ENCODE measurements at places on chromosomes 6 and 20.
A peak's percentile ranks its signal among the peaks of the same experiment; 100 is the strongest.

- DNase-seq = no peak
Measured at GRCh38 chr6:106149472-106150069, 63.4 kb downstream of the PRDM1 start.

- no peak for DNase-seq
Measured at GRCh38 chr6:104940238-104940892, 16.5 kb upstream of the LIN28B start.

- DNase-seq = no peak
Measured at GRCh38 chr6:131736003-131736596, 25.3 kb upstream of the CTAGE9 start.

DNA sequence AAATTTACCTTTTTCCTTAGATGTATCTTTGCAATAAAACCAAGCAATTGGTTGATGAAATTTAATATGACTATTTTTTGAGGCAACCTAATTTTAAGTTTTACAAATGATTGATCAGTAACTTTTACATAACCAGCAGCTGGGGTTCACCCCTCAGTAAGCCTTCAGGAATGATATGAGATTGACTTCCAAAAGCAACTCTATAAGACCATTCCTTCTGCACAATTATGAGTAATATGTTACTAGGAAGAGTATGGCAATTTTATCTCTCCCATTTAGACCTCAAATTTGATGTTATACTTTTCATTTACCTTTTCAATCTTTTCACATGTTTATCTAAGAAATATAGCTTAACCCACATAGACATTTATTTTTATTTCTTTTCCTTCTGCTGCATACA lies 1546.3 kb downstream of the HACE1 start:
- DNase-seq = no peak

DNA sequence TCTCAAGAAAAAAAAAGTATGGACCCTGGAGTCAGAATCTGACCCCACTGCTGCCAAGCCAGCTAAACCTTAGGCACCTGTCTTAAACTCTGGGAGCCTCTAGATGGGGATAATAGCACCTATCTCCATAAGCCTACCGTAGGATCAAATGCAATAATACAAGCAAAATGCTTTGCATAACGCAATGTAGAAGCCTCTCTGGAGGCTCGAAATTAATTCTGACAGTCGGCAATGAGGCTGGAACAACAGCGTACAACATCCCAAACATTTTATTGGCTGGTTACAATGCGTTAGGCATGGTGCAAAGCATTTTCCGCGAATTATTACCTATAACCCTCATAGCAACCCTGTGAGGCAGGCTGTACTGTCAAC lies 521 bp downstream of the CDK5RAP1 start:
- DNase-seq = no peak

DNA sequence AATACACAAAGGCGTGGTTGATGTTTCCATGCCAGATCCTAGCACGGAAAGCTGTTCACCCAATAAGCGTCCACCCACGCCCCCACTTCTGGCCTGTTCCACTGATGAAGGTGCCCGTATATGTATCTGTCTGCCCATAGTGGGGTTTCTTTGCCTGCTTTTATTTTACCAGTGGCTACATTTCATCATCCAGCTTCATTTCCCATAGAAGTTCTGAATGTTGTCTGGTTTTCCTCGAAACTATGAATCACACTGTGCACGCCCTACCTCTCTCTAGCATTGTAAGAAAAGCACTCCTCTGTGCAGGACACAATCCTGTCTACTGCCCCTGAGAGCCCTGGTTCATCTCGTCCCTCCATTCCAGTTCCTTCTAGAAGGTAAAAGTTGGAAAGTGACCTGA lies 8.8 kb upstream of the CD93 start:
- no peak for DNase-seq

DNA sequence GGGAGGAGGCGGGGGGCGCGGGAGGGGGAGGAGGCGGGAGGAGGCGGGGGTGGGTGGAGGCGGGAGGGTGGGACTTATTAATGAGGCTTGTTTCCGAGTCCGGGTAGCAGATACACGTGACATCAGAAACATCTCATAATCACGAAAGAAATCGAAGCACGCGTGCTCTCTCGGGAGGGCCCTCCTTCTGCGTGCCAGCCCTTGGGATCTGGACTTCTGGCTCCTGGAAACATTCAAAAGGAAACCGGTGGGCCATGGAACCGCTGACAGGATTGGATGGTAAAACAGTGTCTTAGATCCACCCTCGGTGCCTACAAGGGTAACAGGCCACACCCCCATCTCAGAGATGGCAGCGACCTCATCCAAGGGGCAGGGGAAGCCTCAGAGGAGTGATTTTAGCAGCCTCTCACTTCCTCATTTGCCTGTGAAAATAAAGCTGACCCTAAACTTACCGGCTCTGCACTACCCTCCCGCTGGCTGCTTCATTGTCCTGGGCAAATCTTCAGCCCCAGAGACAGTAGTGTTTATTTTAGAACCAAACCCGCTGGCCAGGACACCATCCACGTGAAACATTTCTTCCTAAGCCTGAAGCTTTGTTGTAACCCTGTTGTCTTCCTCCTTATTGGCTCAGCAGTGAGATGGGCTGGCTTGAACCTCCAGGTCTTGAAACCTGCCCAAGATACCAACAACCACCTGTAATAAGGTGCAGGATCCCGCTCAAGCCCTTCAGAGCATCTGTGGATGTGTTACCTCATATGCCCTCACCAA lies 97.5 kb downstream of the PSMG4 start:
- DNase-seq = peak; percentile 53

DNA sequence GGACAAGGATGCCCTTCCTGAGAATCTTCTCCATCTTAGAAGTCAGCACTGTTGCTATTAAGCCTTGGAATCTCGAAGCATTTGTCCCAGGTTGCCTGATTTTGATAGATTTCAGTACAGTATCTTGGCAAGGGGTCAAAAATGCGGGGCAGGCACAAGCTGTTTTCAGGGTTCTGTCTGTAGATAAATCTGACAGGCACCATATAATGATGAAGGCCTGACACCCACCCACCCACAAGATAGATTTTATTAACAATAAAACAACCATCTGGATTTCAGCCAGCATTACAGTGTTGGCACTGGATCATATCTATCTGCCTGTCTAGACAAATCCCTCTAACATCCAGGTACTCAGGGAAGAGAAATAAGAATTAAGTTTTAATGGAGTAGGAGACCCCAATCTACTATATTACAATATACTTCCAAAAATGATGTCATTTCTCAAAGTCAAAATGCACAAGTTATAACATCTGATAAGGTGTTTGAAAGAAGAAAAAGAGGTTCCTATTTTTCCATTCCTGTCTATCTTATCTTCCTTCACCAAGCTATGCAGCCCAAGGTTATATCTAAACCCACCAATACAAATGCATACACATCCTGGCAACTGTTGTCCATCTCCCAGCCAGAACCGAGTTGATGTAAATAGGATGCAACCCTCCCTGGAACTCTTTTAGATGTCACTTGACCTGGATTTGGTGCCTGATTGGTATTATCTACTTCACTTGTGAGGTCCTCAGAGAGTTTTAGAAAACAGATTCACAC lies 10.7 kb downstream of the NEDD9 start:
- DNase-seq = no peak

GRCh38 chr6:32968867-32969684 lies 682 bp downstream of the BRD2 start:
- peak; percentile 82 for DNase-seq

DNA sequence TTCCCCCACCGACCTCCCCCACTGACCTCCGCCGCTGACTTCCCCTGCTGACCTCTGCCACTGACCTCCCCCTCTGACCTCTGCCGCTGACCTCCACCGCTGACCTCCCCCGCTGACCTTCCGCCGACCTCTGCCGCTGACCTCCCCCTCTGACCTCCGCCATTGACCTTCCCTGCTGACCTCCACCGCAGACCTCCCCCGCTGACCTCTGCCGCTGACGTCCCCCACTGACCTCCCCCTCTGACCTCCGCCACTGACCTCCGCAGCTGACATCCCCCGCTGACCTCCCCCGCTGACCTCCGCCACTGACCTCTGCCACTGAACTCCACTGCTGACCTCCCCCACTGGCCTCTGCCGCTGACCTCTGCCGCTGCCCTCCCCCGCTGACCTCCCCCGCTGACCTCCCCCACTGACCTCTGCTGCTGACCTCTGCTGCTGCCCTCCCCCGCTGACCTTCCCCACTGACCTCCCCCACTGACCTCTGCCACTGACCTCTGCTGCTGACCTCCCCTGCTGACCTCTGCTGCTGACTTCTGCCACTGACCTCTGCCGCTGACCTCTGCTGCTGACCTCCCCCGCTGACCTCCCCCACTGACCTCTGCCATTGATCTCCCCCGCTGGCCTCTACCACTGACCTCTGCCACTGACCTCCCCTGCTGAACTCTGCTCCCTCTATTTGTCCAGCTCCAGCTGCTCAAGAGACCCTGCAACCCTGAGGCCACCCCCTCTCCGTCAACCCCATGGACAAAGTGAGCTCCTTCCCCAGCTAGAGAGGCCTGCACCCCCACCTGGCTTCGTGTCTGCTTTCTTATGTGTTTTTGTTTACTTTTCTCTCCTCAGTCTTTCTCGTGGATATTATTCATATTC lies 91.4 kb upstream of the AFDN start:
- no peak for DNase-seq

DNA sequence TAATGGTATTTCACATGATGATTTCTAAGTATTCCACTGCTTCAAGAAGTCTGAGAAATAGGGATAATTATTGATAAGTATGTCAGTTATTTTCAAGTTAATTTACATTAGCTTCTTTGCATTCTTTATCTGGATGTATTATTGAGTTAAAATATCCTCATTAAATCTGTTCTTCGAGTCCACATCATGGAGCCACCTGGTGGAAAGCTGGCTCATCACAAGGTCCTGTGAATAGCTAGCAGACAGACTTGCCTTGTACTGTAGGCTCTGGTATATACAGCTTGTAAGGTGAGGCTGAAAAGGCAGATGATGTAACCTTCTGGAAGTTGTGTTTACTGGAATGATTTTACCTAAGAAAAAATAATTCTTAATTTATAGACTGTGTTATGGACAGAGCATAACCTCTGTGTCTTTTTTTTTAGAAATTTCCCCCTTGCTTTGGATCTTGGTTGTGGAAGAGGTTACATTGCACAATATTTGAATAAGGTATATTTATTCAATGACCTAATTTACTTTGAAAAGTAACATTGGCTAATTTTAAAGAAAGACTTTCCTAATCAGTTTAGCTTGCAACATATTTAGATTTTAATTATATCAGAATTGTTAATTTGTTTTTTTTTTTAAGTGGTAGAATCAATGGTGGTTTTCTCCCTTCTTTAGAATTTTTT lies 3.5 kb downstream of the NDUFAF5 start:
- no peak for DNase-seq

DNA sequence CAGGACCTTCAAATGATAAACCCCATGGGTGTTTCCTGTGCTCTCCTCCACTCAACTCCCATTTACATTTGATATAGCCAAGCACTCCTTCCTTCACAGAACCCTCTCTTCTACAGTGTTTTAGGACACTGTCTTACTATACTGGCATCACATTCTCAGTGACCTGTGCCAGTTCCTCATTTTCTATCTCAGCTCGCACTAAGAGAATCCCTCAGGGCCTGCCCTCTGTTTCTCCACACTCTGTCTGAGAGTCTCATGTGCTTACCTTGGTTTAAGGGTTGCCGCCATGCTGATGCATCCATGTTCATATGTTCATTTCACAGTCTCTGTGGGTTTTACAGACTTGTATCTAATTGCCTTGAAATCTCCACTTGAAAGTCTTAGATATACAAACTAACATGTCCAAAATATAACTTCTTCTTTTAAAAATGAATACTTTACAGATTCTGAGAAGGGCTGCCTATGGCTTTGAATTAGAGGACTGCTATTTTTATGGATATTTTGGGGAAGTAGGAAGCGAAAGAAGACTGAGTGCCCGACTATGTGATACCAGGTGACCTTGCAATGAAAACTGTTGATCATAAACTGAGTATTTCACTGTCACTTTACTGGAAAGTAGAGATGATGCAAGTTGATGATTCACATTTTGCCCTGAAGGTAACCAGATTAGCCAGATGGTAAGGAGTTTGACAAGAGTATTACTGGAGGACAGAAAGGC lies 153.1 kb upstream of the SIM1 start:
- DNase-seq = no peak

- no peak for DNase-seq
Measured at GRCh38 chr6:45758787-45759471, 256.7 kb downstream of the CLIC5 start.

DNA sequence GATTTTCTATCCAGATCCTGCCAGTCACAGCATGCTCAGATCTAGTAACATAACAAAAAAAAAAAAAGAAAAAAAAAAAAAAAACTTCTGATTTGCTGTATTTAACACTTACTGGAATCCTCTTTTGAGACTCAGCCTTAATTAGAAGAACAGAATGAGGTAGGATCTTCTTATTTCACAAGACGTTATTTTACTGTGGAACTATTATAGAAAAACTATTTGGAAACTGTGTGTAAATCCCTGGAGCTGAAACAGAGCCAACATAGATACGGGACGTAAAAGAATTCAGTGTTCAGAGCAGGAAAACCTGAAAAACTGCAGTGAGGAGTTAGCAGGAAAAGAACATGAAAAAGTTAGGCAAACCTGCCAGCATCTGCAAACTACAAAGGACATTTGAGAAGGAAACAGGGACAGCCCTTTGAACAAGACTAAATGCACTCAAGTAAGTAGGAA lies 3.4 kb upstream of the ZNF217 start:
- DNase-seq = no peak

GRCh38 chr6:80335121-80335531 lies 228.7 kb downstream of the BCKDHB start:
- DNase-seq = no peak

DNA sequence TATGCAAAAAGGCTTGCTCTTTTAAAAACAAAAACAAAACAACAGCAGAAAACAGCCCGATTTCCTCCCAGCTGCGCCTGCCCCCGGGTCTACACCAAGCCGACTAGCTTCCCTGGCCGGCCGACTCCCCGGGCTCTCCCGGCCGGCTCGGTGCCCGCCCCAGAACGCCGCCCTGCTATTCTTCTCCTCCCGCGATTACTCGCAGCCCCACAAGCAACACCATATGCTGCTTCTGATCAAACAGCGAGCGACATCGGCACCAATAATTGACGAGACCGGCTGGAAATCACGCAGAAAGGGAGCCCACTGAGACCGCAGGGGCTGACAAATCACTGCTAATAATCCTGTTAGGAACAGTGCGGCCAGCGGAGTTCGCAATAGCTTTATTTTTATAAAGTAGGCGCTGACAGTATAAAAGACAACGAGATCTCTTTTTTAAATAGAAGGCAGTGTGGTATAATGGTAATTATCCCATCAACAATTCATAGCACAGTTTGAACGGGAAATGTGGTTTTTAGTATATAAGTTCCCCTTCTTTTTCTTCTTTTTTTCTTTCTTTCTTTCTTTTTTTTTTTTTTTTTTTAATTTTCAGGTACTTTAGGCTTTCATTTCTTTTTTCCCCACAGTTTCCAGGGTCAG lies 3.3 kb downstream of the SIM1 start:
- DNase-seq = no peak

DNA sequence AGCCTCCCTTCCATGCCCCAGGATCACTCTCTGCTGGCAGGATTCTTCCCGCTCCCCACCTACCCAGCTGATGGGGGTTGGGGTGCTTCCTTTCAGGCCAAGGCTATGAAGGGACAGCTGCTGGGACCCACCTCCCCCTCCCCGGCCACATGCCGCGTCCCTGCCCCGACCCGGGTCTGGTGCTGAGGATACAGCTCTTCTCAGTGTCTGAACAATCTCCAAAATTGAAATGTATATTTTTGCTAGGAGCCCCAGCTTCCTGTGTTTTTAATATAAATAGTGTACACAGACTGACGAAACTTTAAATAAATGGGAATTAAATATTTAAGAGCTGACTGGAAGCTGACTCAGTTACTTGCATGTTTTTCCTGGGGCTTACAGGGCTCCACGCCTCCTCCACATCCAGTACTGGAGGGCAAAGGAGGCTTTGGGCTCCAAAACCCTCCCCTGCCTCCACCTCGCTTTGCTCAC lies 24.3 kb upstream of the FANCE start:
- DNase-seq = no peak
